ENCODE measurements at places on chromosomes 13 and 19.
A peak's percentile ranks its signal among the peaks of the same experiment; 100 is the strongest.

- no peak for DNase-seq
These were observed 462.0 kb downstream of the LIG4 start for GRCh38 chr13:107753291-107753690.

- DNase-seq: peak; percentile 76
These were observed 7.7 kb upstream of the CXCL17 start for GRCh38 chr19:42450314-42450934.

GRCh38 chr13:105462098-105462497 is 1073.4 kb downstream of the EFNB2 start:
- no peak for DNase-seq

GRCh38 chr19:9523885-9524474 is 14.5 kb downstream of the ZNF426 start:
- DNase-seq: no peak

DNA sequence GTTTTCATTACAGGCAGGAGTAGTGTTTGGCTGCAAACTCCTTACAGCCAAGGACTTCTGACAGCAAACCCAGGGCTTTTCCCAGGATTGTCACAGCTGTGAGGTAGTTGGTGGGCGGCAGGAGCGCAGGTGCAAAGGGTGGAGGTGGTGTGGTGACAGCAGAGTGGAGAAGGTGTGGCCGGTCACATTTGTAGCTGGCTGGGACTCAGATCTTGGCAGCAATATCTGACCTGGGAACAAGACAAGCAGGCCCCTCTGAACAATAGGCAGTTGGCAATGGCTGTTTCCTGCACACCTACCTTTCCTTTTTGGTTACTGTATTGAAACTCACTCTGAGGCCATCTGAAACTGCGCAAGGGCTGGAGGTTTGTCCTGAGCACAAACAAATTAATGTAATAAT is 327.3 kb downstream of the COG6 start:
- no peak for DNase-seq

DNA sequence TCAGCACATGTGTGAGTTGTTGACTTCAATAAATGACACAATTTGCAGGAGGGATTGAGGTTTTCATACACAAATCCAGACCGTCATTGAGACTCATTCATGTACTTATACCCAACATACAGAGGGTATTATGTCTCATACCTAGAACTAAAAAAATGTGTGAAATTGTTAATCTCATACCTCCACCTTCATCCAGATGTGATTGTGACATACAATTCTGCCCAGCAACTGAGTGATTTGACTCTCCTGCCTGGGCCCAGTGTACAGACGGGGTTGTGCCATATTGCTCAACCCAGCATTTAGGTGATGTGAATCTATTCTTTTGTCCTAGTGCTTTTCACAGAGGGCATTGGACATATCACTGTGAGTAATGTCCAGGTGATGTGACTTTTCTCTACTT is 12.6 kb upstream of the ZNF681 start:
- no peak for DNase-seq

GRCh38 chr19:49339301-49340068 is 4.3 kb downstream of the CD37 start:
- no peak for DNase-seq

GRCh38 chr13:74485757-74486156 is 351.6 kb upstream of the KLF12 start:
- DNase-seq: no peak

GRCh38 chr19:42250666-42251531 is 4.0 kb downstream of the ERF start:
- no peak for DNase-seq

- no peak for DNase-seq
These were observed 160.2 kb downstream of the SLC7A1 start for GRCh38 chr13:29435125-29435911.

- DNase-seq: no peak
These were observed 148.4 kb downstream of the KLF12 start for GRCh38 chr13:73985783-73986182.

DNA sequence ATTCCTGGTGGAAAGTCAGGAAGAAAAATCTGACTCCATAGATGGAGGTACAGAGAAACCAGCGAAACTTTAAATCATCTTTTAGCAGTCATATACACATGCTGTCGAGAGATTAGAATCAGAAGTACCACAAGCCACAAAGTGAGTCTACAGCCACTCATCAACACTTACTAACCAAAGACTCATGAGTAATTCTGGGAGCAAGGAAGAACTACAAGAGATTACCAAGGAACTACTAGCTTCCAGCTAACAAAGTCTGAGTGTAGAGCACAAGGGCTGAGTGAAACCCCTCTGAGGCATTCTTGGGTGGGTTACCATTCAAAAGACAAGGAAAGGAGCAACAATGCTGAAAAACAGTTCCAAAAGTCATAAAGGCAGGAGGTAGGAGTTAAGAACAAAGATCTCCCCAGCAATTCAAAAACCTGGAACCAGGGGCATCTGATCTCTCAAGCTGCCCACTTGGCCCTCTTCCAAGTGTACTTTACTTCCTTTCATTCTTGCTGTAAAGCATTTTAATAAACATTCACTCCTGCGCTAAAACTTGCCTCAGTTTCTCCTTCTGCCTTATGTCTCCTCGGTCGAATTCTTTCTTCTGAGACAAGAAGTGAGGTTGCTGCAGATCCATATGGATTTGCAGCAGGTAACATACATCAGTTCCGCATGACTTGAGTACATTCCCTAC is 13.0 kb downstream of the RBM26 start:
- no peak for DNase-seq

- DNase-seq: no peak
These were observed 19.7 kb downstream of the KLHL26 start for GRCh38 chr19:18656337-18657086.

DNA sequence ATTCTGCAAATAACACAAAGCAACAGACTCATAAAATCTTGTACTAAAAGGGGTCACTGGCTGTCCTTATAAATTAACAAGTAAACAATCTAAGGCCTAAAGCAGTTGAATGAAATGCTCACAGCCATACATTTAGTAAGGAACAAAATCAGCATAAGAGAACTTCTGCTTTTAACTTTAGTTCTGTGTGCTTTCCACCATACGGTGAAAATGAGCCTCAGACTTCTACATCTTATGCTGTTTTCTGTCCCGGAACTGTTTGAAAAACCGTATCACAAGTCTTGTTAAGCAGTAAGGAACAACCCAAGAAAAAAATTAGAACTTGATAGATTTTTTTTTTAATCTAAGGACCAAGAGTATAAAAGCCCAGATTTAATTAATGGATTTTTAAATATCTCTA is 549.1 kb upstream of the MIR17HG start:
- DNase-seq: no peak

DNA sequence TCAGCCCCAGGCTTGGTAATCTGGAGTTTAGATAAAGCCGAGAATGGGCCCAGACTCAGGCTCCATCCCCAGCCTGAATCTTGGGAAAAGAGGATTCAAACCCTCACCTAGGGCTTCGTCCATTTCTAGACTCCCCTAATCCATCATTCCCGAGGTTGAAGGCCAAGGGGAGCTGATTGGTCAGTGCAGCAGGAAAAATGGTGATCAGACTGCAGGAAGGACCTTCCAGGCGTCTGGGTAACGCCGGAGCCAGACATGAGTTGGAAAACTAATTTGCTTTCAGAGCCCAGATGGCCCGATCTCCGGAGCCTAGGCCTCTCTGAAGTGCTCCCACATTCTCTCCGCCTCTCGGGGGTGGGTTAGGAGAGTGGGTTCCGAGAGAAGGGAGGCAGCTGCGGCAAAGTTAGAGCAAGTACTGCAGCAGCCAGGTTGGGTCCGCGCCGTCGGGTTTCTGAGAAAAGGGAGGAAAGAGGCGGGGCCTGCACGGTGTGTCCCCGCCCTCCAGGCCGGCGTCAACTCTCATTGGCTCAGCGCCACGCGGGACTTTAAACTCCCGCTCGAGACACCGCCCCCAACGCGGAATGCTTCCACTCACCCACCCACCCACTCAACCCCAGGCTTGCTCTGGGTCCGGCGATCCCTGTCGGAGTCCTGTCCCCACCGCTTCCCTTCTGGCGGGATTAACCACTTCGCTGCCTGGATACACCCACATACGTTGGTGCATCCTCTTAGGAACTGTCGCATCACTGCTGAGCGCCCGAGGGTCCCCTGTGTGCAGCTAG is 788 bp upstream of the RTBDN start:
- peak; percentile 76 for DNase-seq

GRCh38 chr19:51391073-51391611 is 751 bp upstream of the C19orf84 start:
- DNase-seq: no peak

- no peak for DNase-seq
These were observed at the start of gene ING1 for GRCh38 chr13:110713642-110713952. Gene ING1, plus strand, starts transcription at chr13:110713700. Its CDS starts 450 bp downstream, at chr13:110714150.

Measured in HuH-7 (cell line).